ENCODE measurements at places on chromosomes 11 and 22.

DNA sequence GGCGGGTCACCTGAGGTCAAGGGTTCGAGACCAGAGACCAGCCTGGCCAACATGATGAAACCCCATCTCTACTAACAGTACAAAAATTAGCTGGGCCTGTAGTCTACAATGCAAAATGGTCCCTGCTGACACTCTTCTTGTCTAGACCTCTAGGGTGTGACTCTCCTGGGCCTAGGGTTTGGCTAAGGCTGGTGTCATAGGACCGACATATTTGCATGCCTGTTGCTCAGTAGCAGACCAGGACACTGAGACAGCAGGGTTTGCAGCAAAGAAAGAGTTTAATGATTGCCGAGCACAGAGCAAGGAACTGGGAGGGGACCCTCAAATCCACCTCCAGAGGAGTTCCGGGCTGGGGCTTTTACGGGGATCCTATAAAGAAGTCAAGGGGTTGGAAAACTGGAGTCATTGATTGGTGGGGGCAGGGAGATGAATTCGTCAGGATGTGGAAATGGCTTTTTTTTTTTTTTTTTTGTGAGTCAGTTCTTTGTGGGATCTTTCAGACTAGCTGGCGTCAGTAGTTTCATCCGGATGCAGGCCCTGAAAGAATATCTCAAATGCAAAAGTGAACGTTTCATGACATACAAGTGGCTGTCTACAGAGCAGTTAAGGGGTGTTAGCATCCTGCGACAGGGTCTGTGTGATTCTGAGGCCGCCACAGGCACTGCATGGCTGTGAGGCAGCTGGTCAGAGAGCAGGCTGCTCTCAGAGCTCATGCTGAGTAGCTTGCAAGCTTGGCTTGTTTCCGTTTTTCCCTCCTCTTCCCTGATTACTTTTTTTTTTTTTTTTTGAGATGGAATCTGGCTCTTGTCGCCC, 27.2 kb upstream of the A4GALT start:
- no peak for DNase-seq

DNA sequence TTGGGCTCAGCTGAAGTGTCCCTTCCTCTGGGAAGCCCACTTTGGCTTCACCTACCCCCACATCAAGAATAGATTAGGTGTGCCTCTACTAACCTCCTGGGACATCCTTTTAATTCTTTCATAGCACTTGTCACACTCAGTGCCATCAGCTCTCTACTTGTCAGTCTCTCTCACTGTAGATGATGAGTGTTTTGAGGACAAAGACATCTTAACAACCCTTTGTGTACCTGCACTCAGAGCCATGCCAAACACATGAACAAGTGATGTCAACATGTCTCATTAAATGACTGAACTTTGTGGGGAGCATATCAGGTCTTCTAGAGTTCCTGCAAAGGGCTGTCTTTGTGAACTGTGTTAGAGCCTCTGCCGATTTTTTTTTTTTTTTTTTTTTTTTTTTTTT, 87.0 kb upstream of the AMOTL1 start:
- DNase-seq, result no peak

DNA sequence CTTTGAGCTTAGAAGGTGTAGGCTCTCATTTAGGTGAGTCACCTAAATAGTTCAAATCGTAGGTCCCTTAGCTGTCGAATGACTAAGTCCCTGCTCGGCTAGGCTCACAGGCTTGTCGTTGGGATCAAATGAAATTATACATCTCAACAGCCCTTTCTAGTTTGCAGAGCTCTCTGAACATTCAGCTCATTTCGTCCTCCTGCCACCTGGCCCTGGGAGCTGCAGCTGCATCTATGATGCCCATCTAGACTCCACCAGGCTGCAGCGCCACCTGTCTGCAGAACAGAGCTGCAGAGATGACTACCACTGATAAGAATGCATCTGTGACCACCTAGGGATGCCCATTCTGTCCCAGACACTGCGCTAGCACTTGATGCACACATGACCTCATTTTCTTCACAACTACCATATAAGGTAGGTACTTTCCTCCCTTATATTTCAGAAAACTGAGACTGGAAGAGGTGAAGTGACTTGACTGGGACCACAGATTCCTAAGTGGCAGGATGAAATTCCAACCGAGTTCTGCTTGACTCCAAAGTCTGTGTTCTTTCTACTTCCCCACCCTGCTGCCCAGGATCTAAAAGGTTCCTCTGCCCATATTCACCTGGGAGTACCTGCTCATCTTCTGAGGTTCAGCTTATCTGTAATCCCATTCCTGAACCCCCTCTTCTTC, 141.1 kb upstream of the NARS2 start:
- peak; percentile 6 for DNase-seq

DNA sequence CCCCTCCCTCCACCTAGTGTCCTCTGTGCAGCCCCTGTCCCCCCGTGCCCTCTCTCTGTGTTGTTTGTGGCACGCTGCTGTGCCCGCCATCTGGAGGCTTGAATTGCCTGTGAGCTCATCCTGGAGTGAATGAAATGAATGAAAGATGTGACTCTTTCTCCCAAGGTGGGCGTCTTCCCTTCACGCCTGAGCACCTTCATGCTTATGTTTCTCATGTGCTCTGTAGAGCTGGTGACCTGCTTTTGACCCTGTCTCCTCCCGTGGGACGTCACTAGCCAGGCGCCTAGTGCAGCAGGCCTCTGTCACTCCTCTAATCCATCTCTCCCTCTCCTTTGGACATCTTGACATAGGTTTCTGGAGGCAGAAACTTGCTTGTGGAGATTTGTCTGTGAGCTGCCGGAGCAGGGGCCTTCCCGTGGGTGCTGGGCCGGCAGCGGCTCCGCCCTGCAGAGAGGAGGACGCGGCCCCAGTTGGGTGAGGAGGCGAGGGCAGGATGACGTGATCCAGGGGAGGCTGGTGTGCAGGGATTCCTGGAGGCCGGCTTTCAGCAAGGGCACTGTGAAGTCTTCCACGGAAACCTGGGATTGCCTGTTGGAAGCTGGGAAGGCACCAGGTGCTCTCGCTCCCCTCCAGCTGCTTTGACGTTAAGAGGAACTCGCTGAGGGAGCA, 40.6 kb downstream of the MUC6 start:
- no peak for DNase-seq

- no peak for DNase-seq
These were observed 12.3 kb upstream of the CD5 start for GRCh38 chr11:61089806-61090491.

GRCh38 chr11:70034740-70035365, 43.3 kb upstream of the ANO1 start:
- DNase-seq, result no peak

DNA sequence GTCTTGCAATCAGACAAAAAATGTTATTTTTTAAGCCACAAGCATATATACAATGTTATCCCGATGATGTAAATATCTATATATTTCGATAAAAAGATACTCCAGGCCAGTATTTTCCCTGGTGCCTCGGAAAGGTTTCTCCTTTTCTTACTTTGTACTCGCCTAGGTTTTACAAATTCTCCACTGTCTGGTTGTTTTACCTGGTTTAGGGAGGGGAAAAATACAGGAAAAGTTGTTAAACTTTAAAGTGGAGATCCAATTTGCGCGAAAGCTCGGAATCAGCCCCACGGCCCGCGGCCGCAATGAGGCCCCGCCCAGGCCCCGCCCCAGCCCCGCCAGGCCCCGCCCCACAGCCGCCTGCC, 58.4 kb upstream of the WNT7B start:
- no peak for DNase-seq

DNA sequence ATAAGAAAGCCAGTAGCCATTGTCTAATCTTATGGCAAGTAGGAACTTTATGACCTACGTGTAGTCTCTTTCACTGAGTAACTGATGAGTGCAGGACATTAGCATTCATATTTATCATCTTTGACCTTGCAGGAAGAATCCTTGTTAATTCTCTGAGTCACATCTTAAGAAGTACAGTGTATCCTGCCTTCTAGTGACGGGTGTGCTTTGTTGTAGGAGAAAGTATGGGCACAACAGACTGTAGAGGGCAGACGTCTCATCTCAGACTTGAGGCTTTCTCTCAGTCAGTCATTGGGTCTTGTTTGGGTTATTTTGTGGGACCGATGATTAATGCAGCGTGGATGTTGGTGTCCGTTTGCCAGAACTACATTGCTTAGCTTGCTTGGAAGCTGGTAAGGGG, 6.8 kb downstream of the RNF214 start:
- DNase-seq, result no peak

DNA sequence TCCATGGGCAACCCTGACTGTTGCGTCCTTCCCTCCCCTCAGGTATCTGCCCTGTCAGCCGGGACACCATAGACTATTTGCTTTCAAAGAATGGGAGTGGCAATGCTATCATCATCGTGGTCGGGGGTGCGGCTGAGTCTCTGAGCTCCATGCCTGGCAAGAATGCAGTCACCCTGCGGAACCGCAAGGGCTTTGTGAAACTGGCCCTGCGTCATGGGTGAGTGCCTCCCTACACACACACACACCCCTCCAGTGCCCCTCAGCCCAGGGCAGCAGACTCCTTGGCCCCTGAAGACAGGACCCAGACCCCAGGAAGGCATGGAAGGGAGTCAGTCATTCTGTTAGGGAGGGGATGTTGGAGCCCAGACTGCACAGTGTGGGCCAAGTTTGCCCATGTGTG, 17.9 kb upstream of the UVRAG start:
- DNase-seq, result no peak

- peak; percentile 32 for DNase-seq
These were observed 398 bp upstream of the CRACR2B start for GRCh38 chr11:827146-827896.

DNA sequence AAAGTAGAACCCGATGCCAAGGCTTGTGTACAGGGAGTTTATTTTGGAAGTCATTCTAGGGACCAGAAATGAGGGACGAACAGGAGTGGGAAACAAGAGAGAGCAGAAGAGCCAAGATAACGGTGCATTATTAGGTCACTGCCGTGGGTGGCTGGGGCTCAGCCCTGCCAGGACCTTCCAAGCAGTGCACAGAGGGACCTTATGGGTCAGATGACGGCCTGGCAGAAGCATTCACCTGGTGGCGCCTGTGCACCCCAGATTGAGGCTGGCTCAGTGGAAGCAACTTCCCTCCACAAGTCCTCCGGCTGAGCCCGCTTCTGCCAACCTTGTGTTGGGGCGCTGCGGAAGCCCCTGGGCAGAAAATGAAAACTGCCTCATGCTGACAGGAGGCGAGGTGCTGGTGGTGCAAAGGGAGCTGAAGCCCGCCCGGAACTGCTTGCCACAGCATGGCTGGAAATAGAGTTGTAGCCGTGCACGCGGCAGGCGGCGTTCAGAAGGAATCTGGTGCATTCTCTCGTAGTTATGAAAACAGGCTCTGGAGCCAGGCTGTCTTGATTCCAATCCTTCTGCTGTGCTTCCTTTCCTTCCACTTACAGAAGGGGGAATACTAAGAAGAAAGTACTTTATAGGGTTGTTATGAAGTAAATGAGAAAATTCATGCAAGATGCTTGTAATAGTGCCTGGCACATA, 22.2 kb upstream of the TP53I11 start:
- no peak for DNase-seq

DNA sequence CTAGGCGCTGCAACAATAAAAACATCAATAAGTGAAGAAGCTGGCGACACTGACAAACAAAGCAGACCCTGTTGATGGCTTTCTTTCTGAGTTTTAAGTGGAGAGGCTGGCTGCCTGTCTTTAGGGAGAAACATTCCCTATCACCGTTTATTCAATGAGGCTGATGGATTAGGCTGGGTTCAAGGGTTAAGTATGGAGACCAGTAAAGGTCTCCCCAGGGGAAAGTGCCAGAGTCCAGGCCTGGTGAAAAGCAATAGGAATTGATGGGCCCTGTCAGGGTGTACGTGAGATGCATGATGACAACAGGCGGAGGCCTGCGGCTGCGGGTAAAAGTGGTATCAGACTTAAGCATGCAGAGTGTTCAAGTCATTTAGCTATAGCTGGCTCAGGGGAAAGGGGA, 102.6 kb downstream of the ALX4 start:
- no peak for DNase-seq

DNA sequence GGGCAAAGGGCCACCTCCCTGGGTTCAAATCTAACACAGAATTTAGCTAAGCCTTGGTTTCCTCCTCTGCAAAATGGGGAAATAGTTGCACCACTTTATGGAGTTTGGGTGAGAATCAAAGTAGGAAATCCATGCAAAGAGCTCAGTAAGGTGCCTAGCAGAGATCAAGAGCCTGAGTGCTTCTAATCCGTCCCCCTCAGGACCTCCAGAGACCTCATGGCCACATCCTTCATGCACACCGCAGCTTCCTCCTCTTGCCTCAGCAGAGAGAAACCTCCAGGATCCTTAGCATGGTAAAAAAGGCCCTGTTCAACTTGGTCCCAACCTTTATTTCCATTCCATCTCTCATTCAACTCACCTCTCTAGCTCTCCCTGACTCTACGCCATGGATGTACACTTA, 37.8 kb upstream of the NAV2 start:
- DNase-seq, result no peak

DNA sequence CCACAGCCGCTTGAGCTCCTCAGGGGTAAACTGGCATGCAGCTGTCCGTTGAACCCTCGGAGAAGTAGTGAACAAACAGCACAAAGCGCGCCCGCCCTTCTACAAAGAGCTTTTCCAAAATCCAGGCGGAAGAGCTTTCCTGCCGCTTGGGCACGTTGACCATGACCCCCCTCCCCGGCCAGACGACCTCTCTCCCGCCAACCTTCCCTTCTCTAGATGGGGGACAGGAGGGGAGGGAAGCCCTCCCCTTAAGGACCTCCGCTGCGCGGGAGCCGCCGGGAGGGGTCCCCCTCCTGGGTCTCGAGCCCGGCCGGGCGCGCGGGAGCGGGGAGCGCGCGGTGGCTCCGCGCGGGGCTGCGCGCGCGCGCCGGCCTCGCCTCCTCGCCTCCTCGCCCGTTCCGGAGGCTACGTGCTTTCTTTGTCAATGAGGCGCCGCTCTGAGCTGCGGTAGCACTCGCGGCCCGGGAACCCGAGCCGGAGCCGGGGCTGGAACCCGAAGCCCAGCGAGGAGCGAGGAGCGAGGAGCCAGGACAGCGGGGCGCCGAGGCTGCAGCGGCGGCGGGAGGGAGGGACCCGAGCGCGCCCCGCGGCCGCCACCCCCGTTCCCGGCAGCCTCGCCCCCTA, 118.6 kb downstream of the HIPK3 start:
- DNase-seq, result peak; percentile 48

GRCh38 chr11:87083029-87083428, 45.3 kb downstream of the TMEM135 start:
- DNase-seq, result no peak

DNA sequence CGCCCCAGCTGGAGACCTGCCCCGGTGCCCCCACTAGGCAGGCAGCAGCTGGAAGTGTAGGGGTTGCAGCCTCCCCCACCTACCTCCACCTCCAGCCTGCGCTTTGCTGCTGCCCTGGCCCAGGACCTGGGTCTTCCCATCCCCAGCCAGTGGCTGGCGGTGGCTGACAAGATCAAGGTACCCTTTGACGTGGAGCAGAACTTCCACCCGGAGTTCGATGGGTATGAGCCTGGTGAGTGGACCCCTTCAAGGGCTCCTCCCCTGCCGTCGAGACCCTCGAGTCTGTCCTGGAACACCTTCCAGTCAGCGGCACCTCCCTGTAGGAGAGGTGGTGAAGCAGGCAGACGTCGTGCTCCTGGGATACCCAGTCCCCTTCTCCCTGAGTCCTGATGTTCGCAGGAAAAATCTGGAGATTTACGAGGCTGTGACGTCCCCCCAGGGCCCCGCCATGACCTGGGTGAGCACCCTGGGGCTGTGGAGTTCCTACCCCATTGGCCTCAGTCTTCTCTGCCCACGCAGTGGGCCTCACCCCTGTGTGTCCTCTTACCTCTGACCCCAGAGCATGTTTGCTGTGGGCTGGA, 4.4 kb downstream of the PGGHG start:
- no peak for DNase-seq
